ENCODE measurements at places on chromosomes 11 and 22.
A peak's percentile ranks its signal among the peaks of the same experiment; 100 is the strongest.

GRCh38 chr22:19767427-19768341 lies 7.1 kb downstream of the TBX1 start:
- DNase-seq = no peak

DNA sequence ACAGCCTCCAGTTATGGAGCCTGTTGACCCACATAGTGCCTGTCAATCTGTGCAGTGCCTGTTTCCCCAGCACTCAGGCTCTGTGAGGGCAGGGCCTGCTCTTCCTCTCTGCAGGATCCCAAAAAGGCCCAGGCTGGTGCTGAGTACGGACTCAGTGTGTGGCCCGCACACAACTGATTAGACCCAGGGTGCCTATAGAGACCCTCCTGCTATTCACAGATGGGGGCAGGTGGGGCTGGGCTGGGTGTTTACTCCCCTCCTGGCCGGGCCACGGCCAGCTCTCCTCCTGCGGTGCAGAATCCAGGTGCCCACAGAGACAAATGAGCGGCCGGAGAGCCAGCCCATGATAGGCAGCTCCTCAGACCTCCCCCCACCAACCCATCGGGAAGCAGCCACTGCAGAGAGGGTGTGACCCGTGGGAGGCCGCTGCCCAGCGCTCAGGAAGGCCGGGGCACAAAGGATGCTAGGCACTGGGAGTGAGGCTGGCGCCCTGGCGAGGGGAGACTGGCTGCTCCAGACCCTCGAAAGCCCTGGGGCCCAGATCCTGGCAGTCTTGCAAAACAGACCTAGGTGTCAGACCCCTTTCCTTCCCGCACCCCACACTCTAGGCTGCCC lies 239.0 kb downstream of the CTTN start:
- DNase-seq = no peak

GRCh38 chr11:16942342-16942741 lies 71.9 kb downstream of the PLEKHA7 start:
- no peak for DNase-seq

- no peak for DNase-seq
Observed at GRCh38 chr11:33256031-33256812, 959 bp upstream of the HIPK3 start.

GRCh38 chr11:66953081-66953833 lies 4.9 kb downstream of the PC start:
- no peak for DNase-seq

DNA sequence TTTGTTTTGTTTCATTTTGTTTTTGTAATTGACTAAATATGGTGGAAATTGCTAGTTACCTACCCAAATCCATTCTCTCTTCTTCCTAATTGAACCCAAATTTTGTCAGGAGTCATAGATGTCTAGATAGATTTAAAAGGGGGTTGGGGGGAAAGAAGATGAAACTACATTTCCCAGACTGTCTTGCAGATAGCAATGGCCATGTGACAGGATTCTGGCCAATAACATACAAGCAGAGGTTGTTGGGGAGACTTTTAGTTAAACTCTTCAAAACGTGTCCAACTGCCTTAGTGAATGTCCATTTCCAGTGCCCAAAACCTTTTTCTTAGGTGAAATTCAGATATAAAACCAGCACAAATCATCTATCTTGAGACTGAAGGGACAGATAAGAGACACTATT lies 583.9 kb upstream of the API5 start:
- DNase-seq = no peak

GRCh38 chr11:135075740-135076139 lies 663.7 kb upstream of the B3GAT1 start:
- no peak for DNase-seq

DNA sequence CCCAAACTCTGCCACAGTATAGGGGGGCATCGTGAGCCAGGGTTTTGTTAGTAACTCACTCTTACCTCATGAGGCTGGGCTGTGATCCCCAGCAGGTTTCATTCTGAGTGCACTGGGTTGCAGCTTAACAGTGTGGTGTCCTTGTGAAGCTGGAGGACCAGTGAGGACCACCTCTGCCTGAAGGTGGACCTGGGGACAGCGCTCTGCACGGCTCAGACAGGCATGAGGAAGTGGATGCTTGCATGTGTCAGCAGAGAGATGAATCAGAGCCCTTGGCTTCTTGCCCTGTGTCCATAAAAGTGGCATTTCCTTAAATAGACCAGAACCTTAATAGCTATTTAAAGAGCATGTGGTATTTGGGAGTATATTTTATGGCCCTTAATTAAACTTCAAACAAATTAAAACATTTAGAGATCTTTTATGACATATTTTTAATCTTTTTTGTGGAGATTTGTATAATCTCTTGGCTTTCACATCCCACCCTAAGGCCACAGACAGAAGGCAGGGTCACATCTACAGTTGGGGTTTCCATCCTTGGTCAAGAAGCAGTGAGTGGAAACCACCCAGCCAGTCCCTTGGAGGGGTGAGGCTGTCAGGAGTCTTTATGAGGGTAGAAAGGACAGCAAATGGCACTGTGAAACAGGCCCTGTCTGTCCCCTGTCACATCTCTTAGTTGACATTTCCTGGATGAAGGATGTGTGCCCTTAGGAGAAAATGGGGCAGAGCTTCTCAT lies 24.8 kb upstream of the ADORA2A start:
- peak; percentile 77 for DNase-seq

DNA sequence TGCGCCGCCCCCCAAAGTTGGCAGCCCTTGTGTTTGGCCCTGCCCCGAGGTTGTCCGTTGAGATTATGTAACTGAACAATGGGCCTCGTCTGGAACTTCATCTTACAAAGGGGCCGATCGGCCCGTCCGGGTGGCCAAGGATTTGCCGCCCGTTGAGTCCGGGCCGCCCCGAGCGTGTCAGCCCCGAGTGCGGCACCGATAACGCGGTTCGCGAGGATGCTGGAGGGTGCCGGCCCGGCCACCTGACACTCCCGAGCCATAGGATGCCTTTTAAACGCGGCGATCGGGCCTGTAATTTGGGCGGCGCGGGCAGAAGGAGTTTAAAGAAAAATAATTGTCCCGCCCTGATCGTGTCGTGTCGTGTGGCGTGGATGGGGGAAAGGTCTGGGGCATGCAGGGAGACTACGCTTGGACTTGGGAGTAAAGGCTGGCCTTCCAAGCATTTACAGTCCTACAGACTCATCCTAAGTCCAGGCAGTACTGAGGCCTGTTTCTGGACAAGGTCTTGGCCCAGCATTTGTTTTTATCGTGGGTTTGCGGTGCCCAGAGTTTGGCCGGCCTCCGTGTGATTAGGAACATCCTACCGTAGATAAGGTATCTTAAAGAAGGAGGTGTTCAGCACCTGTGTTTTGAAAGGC lies 1.3 kb downstream of the WEE1 start:
- no peak for DNase-seq

DNA sequence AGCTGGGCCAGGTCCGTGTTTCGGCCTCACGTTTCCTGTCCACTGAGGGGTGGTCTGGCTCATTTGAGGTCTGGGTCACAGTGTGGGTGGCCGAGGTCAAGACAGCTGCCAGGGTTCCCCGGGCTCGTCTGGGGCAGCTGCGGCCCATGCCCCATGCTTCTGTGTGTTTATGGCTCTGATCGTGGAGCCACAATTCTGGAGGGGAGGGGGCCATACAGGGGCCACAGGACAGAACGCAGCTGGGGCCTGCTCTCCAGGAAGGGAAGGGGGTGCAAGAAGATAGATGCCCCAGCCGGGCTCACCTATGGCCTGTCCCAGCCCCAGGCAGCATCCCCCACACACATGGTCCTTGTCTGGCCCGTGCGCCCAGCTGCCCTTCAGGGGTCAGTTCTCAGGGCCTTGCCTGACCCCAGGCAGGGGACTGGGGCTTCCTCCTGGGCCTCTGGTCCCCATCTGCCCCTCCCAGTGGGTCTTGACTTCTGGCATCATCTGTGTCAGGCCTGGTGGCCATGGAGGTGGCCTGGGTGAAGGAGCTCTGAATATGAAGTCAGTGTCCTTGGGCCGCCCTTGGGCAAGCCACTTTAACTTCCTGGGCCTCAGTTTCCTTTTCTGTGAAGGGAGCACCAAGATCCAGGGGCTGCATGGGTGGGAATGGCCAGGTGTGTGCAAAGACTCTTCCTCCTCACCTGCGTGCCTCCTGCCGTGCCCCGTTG lies 8.4 kb downstream of the TSPAN32 start:
- no peak for DNase-seq

DNA sequence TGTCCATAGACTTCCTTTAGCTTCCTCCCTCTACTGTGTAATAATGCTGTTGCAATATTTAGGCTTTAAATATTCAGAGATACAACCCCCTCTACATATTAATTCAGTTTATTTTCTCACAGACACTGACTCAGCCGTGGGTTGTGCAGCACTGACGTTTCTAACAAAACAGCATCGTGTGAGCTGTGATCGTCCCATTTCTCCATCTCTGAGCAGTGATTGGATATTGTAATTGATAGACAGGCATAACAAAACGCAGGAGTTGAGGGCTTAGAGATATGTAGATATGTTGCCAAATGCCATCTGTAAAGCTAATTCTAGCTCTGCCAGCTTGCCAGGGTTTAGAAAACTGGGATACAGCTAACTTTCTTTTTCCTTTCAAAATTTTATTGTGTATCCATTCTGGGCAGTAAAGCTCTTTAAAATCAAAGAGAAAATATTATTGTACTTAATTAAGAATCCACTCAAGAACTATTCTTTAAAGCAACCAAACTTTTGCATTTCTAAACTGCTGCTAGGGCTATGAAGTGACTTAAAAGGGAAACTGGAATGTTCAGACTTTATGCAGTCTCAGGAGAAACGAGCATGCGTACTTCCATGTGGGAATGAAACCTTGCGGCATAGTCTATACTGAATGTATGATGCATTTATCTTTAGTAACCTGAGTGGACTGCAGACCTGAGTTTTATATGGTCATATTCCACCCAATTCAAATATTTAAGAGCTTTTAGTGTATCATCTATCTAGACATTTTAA lies 22.7 kb downstream of the BTBD10 start:
- peak; percentile 83 for DNase-seq

DNA sequence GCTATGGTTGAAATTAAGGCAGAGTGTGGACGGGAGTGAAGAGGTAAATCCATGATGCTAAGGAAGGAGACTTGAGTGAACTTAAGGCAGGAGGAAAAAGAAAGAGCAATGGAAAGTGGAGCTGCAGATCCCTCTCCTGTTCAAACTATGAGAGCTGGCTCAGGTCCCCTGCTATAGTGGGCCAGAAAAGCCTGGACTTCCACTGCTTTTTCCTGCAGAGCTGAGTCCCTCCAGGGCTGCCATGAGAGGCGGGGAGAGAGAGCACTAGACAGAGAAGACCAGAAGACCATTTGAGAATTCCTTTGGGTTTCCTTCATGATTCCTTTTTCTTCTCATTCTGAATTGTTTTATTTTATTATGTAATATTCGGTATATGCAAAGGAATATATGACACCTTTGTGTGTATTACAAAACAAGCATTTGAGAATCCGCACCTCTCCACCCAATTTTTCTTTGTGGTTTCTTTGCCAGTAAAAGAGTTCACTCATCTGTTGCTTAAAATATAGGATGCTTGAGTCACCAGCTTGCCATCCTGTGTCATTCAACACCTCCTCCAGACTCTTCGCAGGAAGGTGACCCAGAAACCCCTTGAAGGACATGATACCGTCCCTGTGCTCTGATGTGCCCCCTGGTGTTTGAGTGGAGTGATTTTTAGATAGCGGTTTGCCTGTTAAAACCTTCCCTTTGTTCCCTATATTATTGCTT lies 24.4 kb downstream of the SREBF2 start:
- peak; percentile 45 for DNase-seq

- DNase-seq = no peak
Observed at GRCh38 chr11:73176874-73177155, 34.7 kb upstream of the FCHSD2 start.

DNA sequence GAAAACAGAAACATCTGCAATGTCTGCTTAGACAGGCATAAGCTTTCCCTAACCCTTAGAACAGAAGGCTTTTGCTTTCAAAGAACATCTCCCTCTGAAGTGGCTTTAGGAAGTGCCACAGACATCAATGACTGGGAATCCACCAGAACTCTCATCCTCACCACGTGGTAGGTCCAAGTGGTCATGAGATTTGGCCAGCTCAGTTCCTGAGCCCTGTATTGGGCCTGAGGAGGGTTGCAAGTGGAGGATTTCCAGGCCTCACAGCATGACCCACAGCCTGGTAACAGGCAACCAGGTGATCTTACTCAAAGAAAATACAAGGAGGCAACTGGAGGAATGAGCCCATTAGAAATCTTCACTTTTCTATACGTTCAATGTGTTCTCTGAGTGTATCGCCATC lies 1.6 kb downstream of the CASP1 start:
- no peak for DNase-seq

GRCh38 chr11:7088921-7089320 lies at the start of gene RBMXL2:
TSS of gene RBMXL2 (plus strand) at chr11:7088998. CDS start at chr11:7089121, 123 bp downstream.
- no peak for DNase-seq

- DNase-seq = no peak
Observed at GRCh38 chr22:44783581-44783980, 31.2 kb downstream of the ARHGAP8 start.

GRCh38 chr22:49106096-49106841 lies 721.4 kb downstream of the BRD1 start:
- DNase-seq = no peak

DNA sequence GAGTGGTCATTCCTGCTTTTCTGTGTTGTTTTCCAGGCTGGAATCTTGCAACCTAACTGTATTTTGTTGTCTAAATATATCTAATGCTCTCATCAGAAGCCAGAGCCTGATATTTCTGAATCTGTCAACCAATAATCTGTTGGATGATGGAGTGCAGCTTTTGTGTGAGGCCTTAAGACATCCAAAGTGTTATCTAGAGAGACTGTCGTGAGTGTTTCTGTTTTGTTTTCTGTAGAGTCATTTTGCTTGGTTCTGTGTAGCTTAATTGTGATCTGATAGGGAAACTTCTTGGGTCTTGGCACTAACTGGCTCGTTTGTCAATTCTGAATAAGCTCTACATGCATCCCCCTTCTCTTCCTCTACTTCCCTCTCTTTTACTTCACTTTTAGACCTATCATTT lies 31.2 kb upstream of the RBMXL2 start:
- DNase-seq = no peak

Measured in non-pigmented ciliary epithelial cell (primary cell).